ENCODE measurements at places on chromosomes 12 and 14.

GRCh38 chr12:16668198-16668597 is 62.2 kb upstream of the LMO3 start:
- no peak for DNase-seq

GRCh38 chr12:14430394-14430986 is 65.0 kb downstream of the ATF7IP start:
- DNase-seq: no peak

GRCh38 chr12:3809357-3810015 is 56.6 kb upstream of the CRACR2A start:
- DNase-seq: no peak

GRCh38 chr14:99548255-99548654 is 55.8 kb downstream of the CCDC85C start:
- no peak for DNase-seq

DNA sequence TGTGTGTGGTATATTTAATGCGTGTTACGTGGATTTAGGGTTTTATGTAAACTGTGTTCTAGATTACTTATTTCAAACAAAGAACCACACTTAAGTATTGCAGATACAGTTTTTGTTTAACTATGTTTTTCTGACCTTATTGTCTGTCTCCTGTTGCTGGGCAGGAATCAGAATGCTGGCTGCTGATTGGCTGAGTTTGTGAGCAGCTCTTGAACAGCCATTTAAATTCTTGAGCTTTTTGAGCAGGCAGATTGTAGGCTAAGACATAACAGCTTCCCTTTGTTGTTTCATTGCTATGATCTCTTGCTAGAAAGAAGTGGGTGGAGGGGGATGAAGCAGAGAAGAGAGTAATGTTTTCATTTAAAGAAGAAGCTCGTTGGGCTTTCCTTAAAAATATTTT is 52.2 kb downstream of the ATF7IP start:
- DNase-seq: peak; percentile 66

- DNase-seq: no peak
Measured at GRCh38 chr12:50637870-50638481, 125.9 kb upstream of the ATF1 start.

GRCh38 chr12:45017916-45018315 is 33.0 kb downstream of the DBX2 start:
- no peak for DNase-seq

- DNase-seq: no peak
Measured at GRCh38 chr14:51867741-51868140, 7.3 kb downstream of the GNG2 start.

- DNase-seq: no peak
Measured at GRCh38 chr12:118537481-118537917, 161.1 kb downstream of the SUDS3 start.

GRCh38 chr12:123960029-123960735 is 12.4 kb downstream of the CCDC92 start:
- DNase-seq: no peak

- DNase-seq: no peak
Measured at GRCh38 chr14:79043194-79043889, 873.2 kb downstream of the NRXN3 start.

GRCh38 chr12:96749999-96750398 is 157.1 kb upstream of the NEDD1 start:
- no peak for DNase-seq

GRCh38 chr12:54497883-54498282 is 331 bp downstream of the NCKAP1L start:
- no peak for DNase-seq

DNA sequence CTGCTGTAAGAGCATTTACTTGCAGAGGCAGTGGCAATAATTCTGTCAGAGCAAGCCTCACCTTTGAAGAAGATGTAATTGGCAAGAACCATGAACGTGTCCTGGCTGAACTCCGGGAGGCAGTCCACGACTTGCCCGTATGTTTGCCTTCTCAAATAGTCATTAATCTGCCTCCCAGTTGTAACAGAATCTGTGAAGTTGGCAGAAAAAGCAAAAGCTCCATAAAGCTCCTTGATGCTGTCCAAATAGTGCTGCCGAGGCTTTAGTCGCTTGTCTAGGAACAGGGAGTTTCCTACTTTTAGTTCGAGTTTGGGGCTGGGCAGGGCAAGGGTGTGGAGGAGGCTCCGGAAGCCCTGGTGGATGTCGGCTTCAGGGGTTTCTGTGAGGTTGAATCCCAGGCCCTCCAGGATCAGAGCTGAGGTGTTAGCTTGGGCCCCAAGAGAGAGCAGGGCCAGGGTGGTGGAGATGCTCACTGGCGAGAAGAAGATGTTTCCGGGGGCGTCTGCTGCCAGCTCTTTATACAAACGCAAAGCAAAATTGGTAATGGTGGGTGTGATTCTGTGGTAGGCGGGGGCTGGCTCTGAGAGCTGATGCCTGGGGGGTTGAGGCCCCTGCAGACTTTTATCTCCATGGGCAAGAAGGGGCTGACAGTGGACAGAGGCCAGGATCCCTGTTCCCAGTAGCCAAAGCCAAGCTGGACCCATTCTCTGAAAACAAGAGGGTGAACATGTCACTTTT is 4.4 kb downstream of the SERPINA11 start:
- DNase-seq: no peak

DNA sequence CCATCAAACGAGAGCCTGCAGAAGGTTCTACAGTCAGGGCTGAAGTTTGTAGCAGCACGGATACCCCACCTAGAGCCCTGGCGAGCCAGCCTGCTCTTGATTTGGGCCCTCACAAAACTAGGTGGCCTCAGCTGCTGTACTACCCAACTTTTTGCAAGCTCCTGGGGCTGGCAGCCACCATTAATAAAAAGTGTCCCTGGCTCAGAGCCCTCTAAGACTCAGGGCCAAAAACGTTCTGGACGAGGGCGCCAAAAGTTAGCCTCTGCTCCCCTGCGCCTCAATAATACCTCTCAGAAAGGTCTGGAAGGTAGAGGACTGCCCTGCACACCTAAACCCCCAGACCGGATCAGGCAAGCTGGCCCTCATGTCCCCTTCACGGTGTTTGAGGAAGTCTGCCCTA is 8.9 kb upstream of the PFDN5 start:
- DNase-seq: no peak

GRCh38 chr14:74179856-74180255 is 59.4 kb upstream of the VSX2 start:
- no peak for DNase-seq

DNA sequence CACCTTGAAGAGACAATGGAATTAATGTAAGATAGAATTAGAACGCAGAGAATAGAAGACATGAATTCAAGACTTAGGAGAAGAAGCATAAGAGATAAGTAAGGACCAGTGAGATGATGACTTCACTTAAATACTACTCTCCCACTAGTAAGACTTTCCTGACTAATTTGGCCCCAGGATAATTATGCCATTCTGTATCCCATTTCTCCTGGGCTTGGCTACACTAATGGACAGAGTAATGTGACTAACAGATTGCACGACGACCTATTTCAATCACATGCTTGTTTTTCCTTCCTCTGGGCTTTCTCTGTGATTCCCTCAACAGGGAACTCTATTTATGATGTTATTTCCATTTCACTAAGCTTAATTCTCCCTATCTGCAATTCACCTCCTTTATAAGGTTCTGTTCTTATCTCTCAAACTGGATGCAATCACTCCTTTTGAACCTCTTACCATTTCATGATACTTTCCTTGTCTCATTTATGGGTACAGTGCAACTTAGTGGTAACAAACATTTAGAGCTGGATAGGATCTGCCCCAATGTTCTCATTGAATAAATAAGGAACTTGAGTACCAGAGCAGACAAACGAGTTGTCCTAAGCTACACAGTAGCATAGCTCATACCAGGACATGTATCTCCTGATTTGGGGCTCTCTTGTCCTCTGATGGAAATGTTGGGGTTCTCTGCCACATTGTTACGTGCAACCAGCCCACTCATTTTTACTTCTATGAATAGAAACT is 102.7 kb downstream of the BTG1 start:
- no peak for DNase-seq

DNA sequence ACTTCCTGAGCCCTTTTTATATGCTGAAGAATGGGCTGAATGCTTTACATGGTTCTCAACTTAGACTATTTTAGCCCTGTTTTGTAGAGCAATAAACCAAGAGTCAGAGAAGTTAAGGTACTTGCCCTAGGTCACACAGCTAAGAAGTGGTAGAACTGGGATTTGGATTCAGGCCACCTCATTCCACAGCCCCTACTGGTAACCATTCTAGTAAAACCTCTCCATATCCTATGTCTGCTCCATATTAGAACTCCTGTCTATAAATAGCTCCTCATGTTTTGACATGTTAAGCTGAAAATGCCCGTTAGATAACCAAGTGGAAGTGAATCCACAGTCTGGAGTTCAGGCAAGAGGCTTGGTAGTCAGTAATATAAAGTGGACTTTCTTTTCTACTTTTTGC is 111.6 kb downstream of the HECTD4 start:
- no peak for DNase-seq

DNA sequence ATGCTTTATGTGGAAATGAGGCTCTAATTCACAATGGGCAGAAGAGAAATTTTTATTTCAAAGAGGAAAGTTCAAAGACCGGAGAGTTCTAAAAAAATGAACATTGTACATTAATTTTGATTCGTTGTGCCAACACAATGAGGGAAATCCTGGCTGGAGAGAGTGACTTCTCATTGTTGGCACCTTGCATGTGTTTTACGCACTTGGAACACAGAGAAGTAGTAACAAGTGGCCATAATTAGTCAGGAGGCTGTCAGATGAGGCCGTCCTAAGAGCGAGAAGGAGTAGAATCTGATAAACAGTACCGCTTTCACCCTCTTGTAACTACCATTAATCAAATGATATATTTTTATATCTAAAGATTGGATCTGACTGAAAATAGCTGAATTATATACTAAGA is 6.9 kb downstream of the LMO3 start:
- no peak for DNase-seq

- no peak for DNase-seq
Measured at GRCh38 chr12:122875590-122876220, 20.2 kb downstream of the VPS37B start.

GRCh38 chr14:55514819-55515490 is 65.1 kb upstream of the KTN1 start:
- no peak for DNase-seq

GRCh38 chr14:36976571-36977023 is 195.8 kb downstream of the SLC25A21 start:
- no peak for DNase-seq

- no peak for DNase-seq
Measured at GRCh38 chr14:36430662-36431084, 89.4 kb downstream of the NKX2-1 start.

DNA sequence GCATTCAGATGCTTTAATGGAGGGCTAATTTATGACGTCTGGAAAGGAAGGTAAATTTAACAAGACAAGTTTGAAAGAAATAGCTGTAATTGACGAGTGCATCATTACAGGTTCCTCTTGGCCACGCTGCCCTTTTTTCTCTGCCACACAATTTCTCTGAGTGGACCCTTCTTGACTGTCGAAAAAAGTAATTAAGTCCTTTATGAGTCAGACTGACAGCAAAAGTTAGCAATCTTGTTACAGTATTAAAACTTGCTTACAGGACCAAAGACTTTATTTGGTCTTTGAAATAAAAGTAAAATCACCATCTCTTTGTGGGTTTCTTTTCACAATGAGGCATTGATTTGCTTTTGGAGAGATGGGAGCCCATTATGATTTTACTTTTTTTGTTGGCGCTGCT is 42.6 kb downstream of the SAMD4A start:
- no peak for DNase-seq

- DNase-seq: peak; percentile 9
Measured at GRCh38 chr12:124694250-124694649, 126.8 kb upstream of the NCOR2 start.

GRCh38 chr12:132568301-132568700 is 42.1 kb downstream of the LRCOL1 start:
- DNase-seq: no peak

- DNase-seq: no peak
Measured at GRCh38 chr12:52557476-52557875, 4.5 kb upstream of the KRT71 start.

DNA sequence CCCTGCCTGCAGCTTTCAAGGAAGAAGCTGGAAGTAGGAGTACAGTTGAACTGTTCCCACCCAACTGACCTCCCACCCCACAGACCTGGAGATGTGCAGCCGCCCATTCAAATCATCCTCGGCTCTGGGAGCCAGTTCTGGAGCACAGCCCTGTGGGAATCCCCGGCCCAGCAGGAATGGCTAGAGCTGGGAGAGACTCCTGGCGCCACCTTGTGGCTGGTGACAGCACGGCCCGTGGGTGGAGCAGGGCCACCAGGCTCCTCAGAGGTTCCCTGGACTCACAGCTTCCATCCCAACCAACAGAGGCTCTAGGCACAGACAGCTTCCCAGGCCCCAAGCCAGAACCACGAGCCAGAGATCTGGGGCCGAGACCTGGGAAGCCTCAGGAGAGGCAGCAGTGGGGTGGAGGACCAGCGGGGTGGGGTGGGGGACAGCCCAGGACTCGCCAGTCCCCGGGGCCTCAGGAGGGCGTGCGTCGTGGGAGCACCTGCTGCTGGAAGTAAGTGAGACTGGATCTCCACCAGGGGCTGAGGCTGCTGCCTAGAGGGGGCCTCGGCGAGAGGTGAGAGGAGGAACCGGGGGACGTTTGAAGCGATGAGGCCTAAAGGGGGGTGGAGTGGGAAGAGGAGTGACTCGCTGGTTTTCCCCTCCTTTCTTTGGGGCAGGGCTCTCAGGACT is 43.4 kb downstream of the RNF34 start:
- DNase-seq: peak; percentile 54

- no peak for DNase-seq
Measured at GRCh38 chr14:64061115-64061514, 208.3 kb downstream of the SYNE2 start.

DNA sequence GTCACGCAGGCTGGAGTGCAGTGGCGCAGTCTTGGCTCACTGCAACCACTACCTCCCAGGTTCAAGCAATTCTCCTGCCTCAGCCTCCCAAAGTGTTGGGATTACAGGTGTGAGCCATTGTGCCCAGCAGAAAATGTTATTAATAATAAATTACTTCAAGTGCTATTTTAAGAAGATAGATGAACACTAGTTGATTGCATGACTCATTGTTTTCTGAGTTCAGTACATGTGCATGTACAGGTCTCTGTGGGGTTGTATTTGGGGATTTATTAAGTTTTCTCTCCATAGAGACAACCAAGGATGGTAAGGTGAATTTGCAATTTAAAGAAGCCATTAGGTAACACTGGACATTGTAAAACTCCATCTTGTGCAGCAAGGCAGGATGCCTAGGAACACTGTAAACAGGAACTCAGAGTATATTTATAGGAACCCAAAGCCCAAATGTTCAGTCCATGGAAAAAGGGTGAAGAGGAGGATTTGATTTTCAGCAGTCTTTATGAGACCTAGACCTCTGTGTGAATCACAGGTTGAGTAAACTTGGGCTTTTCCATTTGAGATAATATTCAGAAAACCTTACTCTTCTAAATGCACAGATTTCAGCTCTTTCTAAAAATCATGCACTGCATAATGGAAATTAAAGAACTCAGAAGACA is 49.3 kb upstream of the TMPO start:
- DNase-seq: no peak

DNA sequence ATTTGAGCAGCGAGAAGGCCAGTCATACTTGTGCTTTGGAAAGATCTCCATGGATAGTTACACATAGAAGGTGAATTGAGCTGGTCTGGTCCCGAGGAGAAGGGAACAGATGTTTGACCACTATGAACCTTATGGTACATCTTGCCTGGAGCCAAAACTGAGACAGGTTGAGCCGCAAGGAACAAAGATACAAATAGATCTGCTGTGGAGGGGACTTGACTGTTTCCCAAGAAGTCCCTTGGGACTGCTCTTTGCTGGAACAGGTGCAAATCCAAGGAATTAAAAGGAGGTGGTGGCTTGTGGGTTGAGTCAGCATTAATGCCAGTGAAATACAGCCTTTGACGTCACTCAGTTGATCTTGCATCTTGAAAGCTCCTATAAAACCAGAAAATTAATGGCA is 68.8 kb upstream of the PRIMA1 start:
- no peak for DNase-seq
